Fibroblast of lung (primary cell): ENCODE measurements at places on chromosomes 11 and 22. TPM values are rescaled to one million over a fixed set of nuclear protein-coding genes. Genes with fewer than 3 reads are reported as not detected.

The KCNA4 gene
- total RNA-seq: 0.17 and 0.26 TPM in 2 replicates

The FAM180B gene
- not detected in 2 replicates for total RNA-seq

The CSRP3 gene
- total RNA-seq: not detected in 2 replicates

The ELFN2 gene
- under 0.01 TPM in 2 replicates for total RNA-seq

The CTR9 gene
- 33.9 and 41.5 TPM in 2 replicates for total RNA-seq

The RGL4 gene
- not detected in 2 replicates for total RNA-seq

The JHY gene
- total RNA-seq: 2.1 and 3.5 TPM in 2 replicates

The E2F8 gene
- 0.17 TPM in 1 of 2 replicates, not detected in the other for total RNA-seq

The TCN2 gene
- 6.9 and 7.1 TPM in 2 replicates for total RNA-seq

The NLRP10 gene
- total RNA-seq: 0.26 and 9.6 TPM in 2 replicates

The CD3D gene
- total RNA-seq: not detected in 2 replicates

The ATG2A gene
- 7.4 and 9.9 TPM in 2 replicates for total RNA-seq

The CCDC179 gene
- total RNA-seq: not detected in 2 replicates

The FGF19 gene
- total RNA-seq: not detected in 2 replicates

The SOX6 gene
- total RNA-seq: 1.8 and 5.1 TPM in 2 replicates

The POLA2 gene
- total RNA-seq: 1.0 and 2.8 TPM in 2 replicates

The CARD16 gene
- total RNA-seq: 102 and 143 TPM in 2 replicates

DNA sequence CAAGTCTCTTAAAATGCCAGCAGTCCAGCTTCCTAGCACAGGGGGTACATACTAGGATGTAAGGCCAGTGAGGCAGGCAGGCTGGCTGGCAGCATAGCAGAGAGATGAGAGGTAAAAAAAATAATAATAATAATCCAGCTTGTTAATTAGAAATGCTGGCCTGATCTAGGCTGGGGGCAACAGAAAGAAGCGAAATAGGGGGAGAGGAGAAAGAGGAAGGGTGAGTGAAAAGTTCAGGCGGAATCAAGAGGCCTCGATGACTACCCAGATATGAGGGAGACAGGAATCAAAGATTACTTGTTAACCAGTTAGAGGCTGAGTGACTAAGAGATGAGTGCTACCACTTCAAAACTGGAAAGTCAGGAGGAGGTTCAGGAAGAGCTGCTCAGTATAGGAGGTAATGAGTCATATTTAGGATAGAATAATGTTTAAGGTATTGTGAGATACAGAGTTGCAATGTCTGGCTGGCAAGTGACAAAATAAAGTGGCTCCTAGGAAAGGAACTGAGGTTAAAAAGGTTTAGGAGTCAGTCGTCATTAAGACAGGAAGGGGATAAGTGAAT, 2.8 kb downstream of the ALKBH8 start:
- DNase-seq: peak; percentile 51

- no peak for DNase-seq
These were observed 72.3 kb downstream of the ADM start for GRCh38 chr11:10377183-10377582.

DNA sequence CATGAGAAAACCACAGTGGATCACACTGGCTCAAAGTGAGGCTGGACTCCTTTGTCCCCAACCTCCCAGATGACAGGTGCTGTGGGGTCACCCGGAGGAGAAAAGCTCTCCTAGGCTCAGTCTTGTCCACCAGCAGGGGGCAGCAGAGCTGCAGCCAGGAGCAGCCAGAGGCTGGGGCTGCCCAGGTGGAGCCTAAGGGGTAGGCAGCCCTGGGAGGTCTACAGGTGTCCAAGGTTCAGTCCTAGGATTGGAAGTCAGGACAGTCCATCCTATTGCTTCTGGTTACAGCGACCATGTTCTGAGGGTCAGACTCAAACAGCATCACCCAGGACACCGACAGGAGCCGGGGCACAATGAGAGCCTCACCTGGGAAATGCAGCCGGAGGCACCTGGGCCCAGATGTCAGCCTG, 77.6 kb upstream of the IGLL5 start:
- peak; percentile 11 for DNase-seq

DNA sequence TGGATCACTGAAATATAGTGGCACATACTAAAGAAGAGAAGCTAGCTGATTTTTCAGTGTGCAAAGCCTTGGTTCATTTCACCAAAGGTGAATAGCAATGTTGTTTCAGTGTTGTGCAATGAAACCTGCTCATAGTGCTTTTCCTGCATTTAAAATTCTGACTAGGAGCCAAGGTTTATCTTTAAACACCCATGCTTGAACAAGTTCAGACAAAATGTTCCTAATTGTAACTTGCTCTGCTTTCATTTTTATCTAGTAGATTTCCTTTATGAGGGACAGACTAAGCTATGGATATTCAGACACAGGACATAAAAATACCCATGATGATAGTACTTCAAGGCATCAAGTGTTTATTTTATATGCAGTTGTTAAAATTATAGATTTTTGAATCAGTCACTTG, 47.7 kb downstream of the BBOX1 start:
- DNase-seq: peak; percentile 30

GRCh38 chr22:49664371-49664881, 163.2 kb downstream of the BRD1 start:
- no peak for DNase-seq

- DNase-seq: no peak
These were observed 179.6 kb downstream of the CSNK2A3 start for GRCh38 chr11:11173316-11174025.

DNA sequence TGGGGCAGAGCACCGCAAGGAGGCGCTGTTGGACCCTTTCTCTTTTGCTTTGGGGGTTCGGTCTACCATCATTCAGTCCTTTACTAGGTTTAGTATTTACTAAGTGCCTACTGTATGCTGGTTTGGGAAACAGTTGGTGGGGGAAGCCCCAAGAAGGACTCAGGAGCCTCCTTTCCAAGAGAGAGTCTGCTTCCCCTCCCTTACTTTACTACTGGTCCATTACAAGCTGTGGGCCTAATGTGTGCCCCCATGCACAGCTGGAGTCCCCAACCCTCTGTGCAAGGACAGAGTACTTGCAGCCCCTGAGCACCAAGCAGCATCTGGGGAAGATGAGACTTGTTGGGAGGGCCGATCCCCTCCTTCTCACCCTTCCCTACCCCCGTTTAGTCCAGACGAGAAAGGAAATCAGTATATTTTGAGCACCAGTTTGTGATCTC, 876 bp upstream of the UBE2L6 start:
- DNase-seq: peak; percentile 79

DNA sequence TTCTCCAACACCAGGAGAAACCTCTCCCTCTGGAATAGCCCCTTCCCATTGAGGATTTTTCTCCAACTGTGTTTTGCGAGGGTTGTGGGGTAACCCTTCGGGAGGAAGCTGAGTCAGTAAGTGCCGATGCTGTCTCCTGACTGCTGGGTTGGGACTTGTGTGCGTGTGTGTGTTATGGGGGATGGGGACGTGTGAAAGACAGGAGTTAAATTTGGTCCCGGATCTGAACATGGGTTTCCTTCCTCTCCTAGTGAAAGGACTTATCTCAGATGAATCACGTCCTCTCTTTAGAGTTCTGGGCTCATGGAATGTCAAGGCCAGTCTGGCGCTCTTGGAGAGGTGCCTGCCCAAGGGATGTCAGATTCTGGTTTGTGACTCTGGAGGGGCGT, 33.3 kb downstream of the KIAA1671 start:
- peak; percentile 73 for DNase-seq

DNA sequence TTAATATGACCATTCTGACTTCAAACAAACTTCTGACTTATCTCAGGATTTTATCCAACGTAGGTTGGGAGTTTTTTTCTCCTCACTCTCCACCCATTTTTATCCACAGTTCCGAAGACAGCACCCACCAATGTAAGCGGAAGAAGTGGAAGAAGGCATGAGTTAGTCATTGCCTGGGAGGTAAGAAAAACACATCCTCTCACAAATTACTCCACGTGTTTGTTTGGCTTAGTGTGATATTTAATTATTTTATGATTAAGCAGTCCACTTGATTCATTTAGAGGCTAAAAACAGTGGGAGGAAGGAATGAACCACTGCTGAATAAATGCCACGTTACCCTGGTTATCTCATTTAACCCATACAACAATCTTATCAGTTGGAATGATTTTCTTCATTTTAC, 389.6 kb upstream of the ARHGAP42 start:
- peak; percentile 10 for DNase-seq

GRCh38 chr11:80778941-80779340, 1338.1 kb upstream of the TENM4 start:
- DNase-seq: no peak

DNA sequence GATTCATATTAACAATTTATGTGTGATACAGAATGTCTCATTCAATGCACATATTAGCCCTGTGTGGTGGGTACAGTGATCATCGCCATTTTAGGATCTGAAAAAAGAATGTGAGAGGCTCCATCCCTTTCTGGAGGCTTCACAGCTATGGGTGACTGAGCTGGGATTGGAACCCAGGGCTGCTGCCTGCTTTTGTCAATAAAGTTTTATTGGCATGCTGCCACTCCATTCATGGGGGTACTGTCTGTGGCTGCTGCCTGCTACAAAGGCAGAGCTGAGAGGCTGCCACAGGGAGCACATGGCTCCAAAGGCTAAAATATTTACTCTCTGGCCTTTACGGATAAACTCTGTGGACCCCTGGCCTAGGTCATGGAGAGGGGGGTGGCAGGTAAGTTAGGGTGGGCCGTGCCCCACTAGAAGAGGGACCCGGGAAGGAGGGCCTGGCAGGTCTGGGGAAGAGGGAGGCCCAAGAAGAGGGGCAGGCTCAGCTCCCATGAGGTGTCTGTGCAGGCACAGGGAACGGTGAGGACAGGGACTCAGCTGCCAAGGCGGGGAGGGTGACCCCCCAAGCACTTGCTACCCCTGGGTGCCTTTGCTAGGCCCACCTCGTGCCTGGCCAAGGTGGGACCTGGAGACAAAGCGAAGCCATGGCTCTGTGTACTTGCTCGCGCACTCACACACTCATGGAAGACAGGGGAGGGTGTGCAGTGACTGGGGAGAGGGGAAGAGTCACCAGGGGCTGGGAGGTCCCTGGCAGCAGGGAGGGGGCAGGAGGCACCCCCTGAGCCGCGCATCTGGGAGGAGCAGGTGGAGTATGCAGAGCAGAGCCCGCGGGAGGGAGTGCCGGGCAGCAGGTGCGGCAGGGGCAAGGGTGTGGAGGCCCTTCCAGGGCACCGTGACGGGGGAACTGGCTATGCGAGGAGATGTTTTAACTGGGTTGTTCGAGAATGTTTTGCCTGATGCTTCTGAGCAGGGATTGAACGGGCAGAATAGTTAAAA, 335.3 kb downstream of the CTTN start:
- DNase-seq: no peak

DNA sequence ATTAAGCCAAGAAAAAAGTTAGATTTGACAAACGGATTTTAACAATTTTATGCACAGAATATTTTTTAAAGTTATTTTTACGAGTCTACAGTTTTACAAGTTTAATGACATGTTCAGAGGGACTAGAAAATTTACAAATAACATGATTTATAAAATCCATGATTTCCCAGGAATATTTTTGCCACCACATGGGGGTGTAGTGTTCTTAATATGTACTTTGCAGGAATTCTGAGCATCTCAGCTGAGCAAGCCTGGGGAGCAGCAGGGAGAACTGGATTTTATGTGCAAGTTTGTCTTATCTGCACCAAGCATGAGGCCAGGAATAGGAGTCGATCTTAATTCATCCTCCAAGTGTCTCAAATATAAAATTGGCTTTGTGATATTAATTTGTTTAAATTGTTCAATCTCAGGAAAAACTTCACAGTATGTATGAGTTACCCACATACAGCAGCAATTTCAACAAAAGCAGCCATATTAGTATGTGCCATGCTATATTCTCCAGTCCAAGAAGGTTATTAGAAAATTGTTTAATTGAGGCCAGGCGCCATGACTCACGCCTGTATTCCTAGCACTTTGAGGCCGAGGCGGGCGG, 826.3 kb downstream of the DLG2 start:
- peak; percentile 22 for DNase-seq

- DNase-seq: no peak
These were observed 331.2 kb downstream of the METTL15 start for GRCh38 chr11:28439403-28439802.

DNA sequence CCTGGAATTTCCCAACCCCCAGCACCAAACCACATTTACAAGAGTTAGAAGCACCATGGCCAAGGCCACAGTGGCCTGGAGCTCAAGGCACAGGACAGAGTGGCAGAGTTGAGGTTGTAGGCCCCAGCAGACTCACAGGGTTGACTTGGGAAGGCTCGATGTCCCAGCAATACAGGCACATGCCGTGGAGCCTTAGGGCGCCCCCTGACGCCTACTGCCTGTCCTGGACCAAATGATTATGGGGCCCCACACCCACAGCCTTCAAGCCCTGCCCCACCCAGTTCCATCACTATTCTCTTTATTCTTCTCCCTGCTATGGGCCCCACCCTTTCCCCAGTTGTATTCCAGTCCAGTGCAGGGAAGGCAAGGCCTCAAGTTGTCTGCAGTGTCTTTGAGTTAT, at the start of gene CCDC179:
Gene CCDC179, minus strand, starts transcription at position 234 of the 400 bp plus-strand sequence. Its CDS starts 53 bp downstream, at position 181.
- no peak for DNase-seq

DNA sequence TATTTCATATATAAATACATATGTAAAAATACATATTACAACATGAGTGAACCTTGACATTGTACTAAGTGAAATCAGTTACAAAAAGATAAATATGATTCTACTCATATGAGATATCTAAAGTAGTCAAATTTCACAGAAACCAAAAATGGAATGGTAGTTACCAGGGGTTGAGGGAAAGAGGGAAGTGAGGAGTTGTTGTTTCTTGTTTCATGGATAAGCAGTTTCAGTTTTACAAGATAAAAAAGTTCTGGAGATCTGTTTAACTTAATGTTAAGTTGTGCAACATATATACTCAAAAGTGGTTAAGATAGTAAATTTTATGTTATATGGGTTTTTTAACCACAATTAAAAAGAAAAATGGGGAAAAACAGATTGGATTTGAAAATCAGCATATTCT, 107.7 kb downstream of the ELP4 start:
- no peak for DNase-seq

- peak; percentile 81 for DNase-seq
These were observed 394.3 kb downstream of the TMEM135 start for GRCh38 chr11:87432022-87432421.

- DNase-seq: no peak
These were observed 150.0 kb downstream of the SHANK2 start for GRCh38 chr11:71102251-71102995.

DNA sequence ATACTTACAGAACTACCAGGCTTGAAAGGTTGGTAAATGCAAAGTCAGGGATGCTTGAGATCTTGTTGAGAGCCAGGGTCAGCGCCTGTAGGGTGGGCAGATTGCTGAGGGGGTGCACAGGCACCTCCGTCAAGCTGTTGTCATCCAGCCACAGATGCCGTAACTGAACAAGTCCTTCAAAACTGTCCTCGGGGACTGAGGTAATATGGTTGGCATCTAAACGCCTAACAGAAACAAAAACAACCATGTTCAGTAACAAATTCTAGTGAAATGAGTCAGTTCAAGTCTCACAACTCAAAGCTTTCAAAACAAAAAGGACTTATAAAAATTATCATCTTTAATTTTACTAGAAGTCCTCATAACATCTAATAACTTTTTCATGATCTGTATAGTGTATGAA, 22.2 kb upstream of the CCDC34 start:
- DNase-seq: peak; percentile 76

DNA sequence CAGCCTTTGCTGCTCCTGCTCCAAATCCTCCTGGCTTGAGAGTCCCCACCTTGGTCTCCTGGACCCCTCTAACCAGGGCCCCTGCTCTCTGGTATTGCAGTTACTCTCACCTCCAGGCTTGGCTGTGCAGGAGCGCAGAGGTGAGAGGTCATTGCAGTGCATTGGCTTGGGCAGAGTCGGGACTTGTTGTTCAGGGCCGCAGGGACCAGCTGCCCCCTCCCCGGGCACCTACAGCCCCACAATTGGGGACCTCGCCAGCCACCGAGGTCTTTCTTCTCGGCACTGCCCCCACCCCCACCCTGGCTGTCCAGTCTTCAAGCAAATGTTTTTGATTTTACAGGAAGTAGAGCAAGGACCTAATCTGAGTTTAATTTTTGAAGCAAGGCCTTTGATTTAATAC, 65.5 kb upstream of the FGF3 start:
- no peak for DNase-seq
